Tibial artery (tissue), 4 donors: ENCODE measurements at places on chromosomes 7 and 10.
A peak's percentile ranks its signal among the peaks of the same experiment; 100 is the strongest.

GRCh38 chr7:24283897-24284698 is at the start of gene NPY:
TSS of gene NPY (plus strand) at chr7:24284190. CDS start at chr7:24285241, 1,051 bp downstream.
- DNase-seq: no peak

DNA sequence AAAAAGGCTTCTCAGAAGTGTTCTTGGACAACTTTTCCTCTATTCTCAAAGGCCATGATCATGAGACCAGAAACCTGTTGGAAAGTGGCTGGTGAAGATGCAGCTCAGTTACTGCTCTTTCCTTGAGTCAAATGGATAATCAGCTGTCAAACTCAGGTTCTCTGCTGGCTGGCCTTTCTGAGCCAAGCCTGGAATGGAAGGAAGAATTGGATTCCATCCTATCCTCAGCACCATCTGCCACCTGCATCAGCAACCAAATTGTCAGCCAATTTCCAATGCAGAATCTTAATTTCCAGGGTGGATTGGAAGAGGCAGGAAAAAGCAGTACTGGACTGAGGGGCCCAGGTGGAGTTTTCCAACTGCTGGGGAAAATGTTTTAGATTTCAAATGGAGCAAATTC is 631.7 kb downstream of the KCNMA1 start:
- DNase-seq: no peak

- DNase-seq: no peak
These were observed 237.8 kb upstream of the ZMIZ1 start for GRCh38 chr10:78830976-78831375.

DNA sequence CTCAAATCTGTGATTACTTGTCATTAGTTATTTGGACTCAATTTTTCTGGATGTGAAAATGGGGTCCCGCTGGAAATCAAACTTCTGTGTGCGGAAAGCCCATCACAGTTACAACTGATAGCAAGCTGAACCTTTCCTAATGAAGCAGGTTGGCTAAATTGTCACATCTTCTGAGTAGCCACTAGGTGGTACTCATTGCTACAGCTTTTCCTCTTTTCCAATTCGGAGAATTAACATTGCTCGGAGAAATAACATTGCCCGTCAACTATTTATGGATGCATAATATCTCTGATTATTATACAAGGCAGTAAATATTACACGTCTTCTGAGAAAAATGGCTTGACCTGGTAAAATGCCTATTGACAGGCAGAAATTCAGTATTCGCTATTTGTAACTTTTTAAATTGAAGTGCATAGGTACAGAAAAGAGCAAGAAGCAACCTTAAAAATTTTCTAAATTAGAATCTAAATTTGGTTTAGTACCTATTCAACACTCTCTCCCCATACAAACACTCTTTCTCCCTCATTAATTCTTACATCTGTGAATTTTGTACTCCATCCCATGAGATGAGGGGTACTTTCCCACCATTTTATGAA is 17.3 kb upstream of the BLOC1S2 start:
- DNase-seq: no peak

- no peak for DNase-seq
These were observed 39.0 kb downstream of the SEMA3C start for GRCh38 chr7:80879849-80880248.

DNA sequence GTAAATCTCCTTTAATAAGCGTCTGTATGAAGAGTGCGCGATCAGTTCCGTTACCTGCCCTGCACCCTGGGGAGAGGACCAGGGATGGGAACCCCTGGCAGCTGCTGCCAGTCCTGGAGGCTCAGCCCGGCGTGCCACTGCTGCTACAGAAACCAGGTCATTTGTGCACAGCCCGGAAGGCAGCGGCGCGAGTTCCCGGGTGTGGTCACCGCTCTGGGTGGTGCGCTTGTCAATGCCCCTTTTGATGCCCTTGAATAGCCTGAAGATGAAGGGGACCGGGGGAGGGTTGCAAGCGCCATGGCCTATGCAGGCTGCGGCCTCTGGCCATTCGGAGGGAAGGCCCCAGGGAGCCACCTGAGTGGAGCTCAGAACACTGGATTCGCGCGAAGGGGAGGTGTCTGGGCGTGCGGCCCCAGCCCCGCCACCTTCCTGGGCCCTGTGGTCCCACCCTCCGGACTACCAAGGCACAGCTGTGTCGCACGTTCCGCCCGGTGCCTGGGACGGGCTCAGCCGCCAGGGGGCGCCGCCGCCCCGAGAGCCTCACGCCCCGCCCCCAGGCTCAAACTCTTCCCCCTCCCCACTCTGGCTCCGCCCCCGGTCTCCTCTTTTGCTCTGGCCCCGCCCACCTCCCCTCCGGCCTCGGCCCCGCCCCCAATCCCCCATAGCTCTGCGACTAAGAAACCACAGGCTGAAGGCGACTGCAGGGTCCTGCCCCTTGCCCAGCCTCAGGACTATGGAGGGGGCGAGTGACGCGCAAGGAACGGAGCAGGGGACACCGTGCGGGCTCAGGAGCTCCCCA is 16.5 kb downstream of the AP5Z1 start:
- DNase-seq: peak; percentile 75

DNA sequence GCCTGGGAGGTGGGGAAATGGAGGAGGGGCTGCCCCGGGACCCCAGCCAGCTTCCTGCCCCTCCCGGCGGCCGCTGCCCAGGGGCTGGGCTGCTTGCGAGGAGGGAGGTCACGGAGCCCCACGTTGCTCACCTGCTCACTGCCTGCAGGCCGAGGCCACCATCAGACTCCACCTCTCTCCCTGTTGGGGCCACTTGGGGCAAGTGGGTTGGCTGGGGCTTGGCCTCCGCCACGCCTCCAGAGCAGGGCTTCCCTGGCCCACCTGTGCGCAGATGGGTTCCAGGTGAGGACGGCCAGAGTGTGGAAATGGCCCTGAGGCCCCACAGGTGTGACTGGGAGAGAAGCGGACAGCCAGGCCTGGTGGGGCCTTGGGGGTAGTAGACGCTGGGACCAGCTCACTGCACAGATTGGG is 82.8 kb upstream of the DIP2C start:
- DNase-seq: no peak

- DNase-seq: no peak
These were observed 533.2 kb downstream of the REEP3 start for GRCh38 chr10:64054392-64054791.

- no peak for DNase-seq
These were observed 50.6 kb upstream of the ITGB1 start for GRCh38 chr10:33008499-33009243.

- DNase-seq: no peak
These were observed 2.6 kb downstream of the BPGM start for GRCh38 chr7:134649226-134649775.

- no peak for DNase-seq
These were observed 2.3 kb upstream of the FUOM start for GRCh38 chr10:133359972-133360610.

GRCh38 chr10:118595598-118596425 is at the start of gene PRLHR:
TSS of gene PRLHR (minus strand) at chr10:118595648. CDS start at chr10:118595244, 404 bp downstream.
- peak; percentile 63 for DNase-seq

DNA sequence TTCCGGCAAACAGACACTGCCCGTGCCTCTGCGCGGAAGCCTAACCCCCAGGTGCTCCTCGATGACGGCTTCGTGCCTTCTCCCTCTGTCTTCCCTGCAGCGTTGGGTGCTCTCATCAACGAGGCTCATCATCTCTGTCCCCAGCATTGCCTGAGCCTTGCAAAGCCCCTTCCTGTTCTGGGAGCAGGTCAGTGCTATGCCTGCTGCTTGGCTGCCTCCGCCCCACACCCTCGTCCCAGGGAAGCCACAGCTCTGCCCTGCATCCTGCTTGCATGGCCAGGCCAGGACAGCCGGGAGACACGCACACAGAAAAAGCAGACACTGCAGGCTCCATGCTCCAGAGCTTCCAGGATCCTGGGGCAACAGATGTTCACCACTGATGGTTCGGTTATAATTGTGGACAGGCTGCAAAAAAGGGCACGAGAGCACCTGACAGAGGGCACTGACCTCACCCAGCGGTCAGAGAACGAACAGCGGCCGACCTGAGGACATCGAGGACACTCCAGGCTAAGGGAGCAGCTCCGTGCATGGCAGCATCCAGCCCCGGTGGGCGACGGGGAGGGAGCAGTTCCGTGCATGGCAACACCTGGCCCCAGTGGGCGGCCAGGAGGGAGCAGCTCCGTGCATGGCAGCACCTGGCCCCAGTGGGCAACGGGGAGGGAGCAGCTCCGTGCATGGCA is 265.5 kb downstream of the PTPRN2 start:
- DNase-seq: no peak

DNA sequence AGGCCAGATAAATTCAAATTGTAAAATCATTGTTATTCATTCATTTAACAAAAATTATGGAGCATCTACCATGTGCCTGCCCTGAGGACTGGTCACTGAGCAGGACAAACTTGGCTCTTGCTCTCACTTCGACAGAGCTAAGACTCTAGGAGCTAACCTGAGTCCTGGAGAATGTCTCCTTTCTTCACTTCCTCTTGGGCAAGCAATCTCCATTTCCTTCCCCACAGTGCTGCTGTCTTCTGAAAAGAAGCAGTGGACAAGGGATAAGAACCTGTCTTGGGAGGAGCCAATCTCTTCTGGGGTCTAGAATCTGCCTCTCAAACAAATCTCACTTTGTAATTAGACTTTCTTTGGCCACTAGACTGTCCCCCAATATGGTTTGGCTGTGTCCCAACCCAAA is 76.2 kb upstream of the PLXNA4 start:
- DNase-seq: no peak

GRCh38 chr7:151709141-151710038 is 167.5 kb downstream of the PRKAG2 start:
- DNase-seq: no peak

- DNase-seq: no peak
These were observed 468 bp upstream of the IRF5 start for GRCh38 chr7:128937271-128937646.

DNA sequence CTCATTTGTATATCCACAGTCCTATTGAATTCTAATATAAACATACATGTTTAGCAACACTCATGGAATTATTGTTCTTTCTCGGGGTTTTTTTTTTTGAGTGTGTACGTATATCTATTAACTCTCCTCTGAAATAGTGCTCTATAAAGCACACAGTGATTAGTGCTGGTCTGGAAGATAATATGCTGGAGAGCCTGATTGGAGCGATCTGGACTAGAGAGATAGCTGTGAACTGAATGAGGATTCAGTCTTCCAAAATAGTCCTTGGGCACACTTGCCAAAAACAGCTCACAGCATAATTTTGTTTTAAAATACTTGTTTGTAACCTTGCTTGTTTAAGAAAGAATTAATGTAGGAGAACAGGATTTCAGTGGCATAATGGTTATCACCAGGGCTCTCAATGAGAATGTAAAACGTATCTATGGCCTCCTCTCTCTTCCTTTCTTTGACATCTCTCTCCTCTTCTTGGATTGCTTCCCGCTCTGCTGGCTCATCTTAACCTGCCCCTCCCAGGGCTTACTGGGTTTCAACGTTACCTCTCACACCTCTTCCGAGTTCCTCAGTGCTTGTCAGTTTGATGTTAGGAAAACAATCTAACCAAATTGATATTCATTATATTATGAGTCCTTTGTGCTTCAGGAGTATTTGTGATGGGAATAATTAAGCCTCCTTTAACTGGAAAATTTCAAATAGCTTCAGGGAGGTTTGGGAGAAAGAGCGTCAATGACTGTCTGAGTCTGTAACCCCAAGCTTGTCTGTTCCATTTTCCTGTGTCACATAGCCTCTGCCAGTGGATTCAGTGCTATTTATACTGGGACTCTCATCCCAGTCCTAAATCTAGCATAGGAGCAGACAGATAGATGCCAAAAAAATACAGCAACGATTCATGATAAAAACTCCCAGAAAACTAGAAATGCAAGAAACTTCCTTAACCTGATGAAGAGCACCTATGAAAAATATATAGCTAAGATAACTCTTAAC is 16.2 kb upstream of the AGK start:
- DNase-seq: no peak

- DNase-seq: no peak
These were observed 60.8 kb downstream of the RHOBTB1 start for GRCh38 chr10:60883187-60883586.

DNA sequence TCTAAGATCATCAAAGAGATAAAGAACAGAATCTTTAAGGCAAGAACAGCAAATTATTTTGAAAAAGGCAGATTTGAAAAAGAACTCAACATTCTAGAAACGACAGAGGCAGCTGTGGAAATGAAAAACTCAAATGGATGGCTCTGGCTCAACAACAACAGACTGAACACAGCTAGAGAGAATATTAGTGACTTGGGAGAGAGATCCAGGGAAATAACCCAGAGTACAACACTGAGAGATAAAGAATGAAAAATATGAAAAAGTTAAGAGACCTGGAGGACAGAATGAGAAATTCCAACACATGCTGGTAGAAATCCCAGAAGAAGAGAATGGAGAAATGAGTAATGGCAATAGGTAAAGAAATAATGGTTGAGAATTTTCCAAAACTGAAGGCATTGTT is 17.9 kb upstream of the ZNF777 start:
- DNase-seq: no peak

GRCh38 chr10:119120413-119120867 is 16.5 kb downstream of the DENND10 start:
- DNase-seq: no peak

GRCh38 chr10:47420305-47421056 is 36.4 kb upstream of the ZNF488 start:
- no peak for DNase-seq

DNA sequence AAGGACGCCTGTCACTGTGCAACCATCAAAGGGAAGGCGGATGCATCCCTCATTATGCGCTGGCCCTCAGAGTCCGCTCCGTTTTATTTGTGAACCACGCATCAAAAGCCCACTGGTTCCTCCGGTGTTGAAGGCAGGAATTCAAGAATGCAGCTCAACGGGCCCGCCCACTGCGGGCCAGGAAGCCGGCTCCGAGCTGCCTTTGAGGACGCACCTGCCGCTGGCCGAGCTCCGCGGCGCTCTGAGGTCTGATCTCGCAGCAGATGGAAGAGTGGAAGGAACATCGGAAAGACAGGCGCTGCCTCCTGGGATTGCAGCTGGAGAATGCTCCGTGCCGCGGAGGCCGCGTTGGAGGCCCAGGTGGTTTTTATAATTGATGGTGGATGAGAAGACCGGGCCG is 56.9 kb upstream of the ADGRA1 start:
- DNase-seq: no peak

- no peak for DNase-seq
These were observed 40.7 kb upstream of the EBLN1 start for GRCh38 chr10:22258471-22258870.

GRCh38 chr7:128841171-128841690 is 11.0 kb downstream of the FLNC start:
- no peak for DNase-seq

- no peak for DNase-seq
These were observed 34.4 kb downstream of the GHRHR start for GRCh38 chr7:30998180-30998579.

GRCh38 chr10:86972613-86973380 is 4.5 kb downstream of the ADIRF start:
- peak; percentile 75 for DNase-seq

GRCh38 chr7:23387583-23387982 is 82.7 kb downstream of the IGF2BP3 start:
- DNase-seq: no peak
